ENCODE measurements at places on chromosomes 4 and X. TPM values are rescaled to one million over a fixed set of nuclear protein-coding genes. Genes with fewer than 3 reads are reported as not detected.

The HSD17B13 gene
- not detected for total RNA-seq

- DNase-seq = peak; percentile 7
These were observed 74.1 kb downstream of the DOCK11 start for GRCh38 chrX:118569676-118570075.

DNA sequence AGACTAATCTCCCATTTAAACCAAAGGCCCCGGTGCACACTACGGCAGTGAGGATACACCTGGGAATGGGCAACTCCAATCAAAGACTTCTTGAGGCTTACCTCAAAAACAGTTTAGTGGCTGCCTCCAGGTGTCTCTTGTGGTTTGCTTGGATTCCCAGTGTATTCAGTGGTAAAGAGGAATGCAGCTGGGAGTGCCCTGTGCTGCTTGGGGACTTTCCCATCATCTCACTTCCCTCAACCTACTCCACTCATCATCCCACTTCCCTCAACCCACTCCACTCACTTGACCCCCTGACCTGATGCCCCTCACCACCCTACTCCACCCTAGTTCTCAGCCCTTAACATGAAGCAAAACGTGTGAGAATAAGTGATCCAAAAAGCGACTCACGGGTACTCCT, 177.3 kb upstream of the ETNPPL start:
- no peak for DNase-seq

DNA sequence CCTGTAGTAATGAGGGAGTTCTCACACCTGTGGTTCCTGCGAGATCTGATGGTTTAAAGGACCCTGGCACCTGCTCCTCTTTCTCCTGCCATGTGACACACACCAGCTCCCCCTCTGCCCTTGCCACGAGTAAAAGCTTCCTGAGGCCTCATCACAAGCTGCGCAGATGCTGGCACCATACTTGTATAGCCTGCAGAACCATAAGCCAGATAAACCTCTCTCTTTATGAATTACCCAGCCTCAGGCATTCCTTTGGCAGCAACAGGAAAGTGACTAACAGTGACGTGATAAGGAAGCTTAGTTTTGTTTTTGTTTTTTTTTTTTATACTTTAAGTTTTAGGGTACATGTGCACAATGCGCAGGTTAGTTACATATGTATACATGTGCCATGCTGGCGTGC, 130.9 kb downstream of the AFAP1 start:
- DNase-seq = no peak

GRCh38 chr4:76061982-76062381, 12.5 kb upstream of the ART3 start:
- no peak for DNase-seq

GRCh38 chr4:109148577-109149075, 153.8 kb downstream of the COL25A1 start:
- no peak for DNase-seq

DNA sequence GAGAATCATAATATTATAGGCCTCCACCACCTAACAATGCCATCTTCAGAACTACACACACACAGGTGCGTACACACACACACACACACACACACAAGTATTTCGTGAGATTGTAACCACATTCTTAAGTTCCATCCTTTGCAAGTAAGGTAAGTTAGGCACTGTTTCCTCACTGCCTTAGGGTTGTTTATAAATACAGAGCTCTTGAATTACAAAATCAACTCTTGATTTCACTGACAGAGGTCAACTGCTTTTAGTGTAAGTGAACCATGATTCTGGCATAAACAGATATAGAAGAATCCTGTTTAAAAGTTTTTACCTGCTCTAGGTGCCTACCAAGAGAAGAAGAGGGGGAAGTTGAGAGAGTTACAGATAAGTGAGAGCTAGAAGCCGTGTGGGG, 166.1 kb downstream of the DMD start:
- DNase-seq = no peak

- no peak for DNase-seq
These were observed 195.7 kb downstream of the GPAT3 start for GRCh38 chr4:83731609-83732008.

The TCEAL2 gene
- total RNA-seq = not detected

GRCh38 chrX:100650841-100651240, 6.8 kb downstream of the SRPX2 start:
- no peak for DNase-seq

DNA sequence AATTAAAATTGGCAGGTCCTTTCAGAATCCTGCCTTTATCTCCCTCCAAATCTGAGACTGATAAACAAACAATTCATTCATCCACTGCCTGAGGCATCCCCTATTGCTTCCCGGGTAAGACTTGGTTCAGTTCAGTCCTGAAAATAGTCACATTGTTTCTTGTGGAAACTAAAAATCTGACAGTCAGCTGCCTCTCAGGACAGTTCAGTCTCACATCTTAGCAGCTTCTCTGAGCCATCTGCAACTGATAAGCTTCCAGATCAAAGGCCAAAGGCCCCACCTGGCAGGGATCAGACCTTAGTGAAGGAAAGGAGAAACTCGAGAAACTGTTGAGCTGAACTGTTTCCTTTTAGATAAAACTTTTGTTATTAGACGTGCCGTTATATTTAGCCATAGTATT, 264.5 kb downstream of the IL15 start:
- DNase-seq = no peak

GRCh38 chr4:112808001-112808400, 171.1 kb downstream of the LARP7 start:
- no peak for DNase-seq

GRCh38 chr4:78542373-78542772, 9.2 kb upstream of the ANXA3 start:
- DNase-seq = no peak

DNA sequence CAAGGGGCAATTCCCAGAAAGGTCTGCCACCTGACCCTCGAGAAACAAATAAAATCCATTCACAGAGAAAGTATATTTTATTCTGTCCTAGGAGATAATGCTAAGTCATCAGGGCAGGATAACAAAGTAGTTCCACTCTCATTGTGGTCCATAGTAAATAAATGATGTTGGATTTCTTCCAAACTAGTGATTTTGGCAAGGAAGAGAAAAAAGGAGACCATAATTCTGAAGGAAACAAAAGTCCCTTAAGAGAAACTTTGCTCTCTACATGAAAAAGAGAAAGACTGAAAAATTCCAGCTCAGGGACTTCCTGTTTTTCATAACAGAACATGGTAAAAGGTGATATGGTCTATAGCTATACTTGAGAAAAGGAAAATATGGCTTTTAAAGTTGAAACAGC, 71.5 kb upstream of the DDX60 start:
- DNase-seq = no peak

DNA sequence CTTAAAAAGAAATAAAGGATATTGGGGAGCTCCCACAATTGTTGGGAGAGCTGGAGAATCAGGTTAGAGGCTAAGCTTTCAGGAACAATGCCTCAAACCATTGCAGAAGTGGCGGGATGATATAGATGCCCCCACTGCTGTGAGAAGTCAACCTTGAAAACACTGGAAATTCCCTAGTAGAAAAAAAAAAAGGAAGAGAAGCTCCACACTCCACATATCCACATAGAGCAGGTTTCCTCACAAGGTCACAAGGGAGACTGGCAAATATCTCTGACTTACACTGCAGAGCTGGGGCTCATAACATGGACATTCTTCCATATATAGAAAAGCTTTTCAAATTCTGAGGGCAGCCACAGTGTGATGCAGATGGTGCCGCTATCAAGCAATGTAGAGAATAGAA, 22.7 kb upstream of the OGT start:
- DNase-seq = no peak

GRCh38 chr4:130484826-130485225, 1388.9 kb downstream of the C4orf33 start:
- DNase-seq = no peak

The KCTD8 gene
- not detected for total RNA-seq

The SYP gene
- 11.2 TPM for total RNA-seq

The FAM114A1 gene
- total RNA-seq = 1.4 TPM

DNA sequence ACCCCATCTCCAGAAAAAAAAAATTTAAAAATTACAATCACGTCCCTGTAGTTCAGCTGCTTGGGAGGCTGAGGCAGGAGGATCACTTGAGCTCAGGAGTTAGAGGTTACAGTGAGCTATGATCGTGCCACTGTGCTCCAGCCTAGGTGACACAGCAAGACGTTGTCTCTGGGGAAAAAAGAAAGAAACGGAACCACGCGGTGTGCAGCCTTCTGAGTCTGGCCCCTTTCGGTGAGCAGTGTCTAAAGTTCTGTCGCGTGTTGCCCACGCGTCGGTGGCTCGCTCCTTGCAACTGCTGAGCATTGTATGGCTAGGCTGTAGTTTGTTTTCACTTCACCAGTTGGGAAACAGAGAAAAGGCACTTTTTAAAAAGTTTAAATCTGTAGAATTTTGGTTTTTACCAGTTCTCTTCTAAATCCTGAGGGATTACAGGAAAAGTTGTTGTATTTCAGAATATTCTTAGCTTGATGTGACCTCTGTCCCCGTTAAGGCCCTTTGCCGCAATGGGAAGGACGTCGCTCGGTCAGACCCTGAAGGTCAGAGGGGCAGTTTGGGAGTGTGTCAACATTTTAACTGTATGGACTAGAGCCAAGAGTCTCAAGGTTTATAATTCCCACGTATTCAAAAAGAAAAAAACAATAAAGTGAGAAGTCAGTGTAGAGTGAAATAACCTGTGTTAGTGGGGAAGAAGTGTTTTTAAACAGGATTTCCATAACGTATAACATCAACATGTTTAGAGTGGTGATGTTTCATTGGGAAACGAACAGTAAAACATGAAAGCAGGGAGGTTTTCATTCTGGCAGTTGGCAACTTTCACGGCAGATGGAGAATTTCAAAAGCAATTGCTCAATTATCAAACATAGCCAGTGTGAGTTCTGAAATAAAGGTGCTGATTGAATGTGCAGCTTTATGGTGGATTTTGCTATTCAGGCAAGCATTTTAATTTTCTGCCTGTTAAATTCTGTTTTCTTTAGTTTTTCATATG, 45.8 kb upstream of the MSANTD1 start:
- no peak for DNase-seq

The GABRE gene
- not detected for total RNA-seq

DNA sequence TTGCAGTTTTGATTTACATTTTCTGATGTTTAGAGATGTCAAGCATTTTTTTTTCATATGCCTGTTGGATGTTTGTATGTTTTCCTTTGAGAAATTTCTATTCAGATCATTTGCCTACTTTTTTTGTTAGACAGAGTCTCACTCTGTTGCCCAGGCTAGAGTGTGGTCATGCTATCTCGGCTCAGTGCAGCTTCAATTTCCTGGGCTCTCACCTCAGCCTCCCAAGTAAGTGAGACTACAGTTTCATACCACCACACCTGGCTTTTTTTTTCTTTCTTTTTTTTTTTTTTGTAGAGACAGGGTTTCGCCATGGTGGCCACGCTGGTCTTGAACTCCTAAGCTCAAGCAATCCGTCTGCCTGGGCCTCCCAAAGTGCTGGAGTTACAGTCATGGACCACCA, 291.7 kb downstream of the SLITRK2 start:
- DNase-seq = no peak

DNA sequence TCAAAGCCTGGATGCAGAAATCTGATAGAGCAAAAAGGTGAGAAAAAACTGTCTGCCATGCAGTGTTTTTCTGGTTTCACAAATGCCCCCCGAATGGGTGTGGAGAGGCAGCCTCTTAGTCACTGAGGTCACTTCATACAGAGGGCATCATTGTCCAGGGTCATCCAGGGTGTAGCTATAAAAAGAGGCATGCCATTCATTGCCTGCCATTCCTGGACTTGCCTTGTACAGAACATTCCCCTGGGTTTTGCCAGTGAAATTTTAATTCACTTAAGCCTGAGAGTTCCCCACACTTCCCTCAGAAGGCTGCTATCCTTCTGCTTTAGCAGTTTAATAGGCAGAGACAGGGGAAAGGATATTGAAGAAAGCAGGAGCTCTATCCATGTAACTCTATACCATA, 230.3 kb downstream of the UNC5C start:
- no peak for DNase-seq

- DNase-seq = no peak
These were observed 79.7 kb downstream of the TMEM131L start for GRCh38 chr4:153545822-153546221.

The MAGEA9B gene
- not detected for total RNA-seq

- no peak for DNase-seq
These were observed 33.2 kb upstream of the OCIAD2 start for GRCh38 chr4:48939785-48940184.

The SULT1E1 gene
- total RNA-seq = not detected

- no peak for DNase-seq
These were observed 140.0 kb downstream of the F11 start for GRCh38 chr4:186405957-186406356.

The PF4V1 gene
- not detected for total RNA-seq

DNA sequence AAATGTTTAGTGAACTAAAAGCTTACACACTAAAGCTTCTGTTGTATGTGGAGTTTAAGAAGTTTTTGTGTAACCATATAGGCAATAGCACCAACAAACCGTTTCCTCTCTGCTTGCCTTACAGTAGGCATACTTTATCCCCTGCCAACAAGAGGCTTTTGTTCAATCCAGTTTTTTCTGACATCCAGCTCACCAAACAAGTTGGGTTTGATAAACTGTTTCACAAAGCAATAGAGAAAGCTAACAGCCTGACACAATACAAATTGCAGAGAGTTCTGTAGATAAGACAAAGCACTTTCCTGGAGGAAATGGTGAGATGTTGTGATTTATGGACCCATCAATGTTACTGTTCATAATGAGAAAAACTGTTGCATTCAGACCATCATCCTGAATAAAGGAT, 53.8 kb downstream of the PACRGL start:
- DNase-seq = no peak

DNA sequence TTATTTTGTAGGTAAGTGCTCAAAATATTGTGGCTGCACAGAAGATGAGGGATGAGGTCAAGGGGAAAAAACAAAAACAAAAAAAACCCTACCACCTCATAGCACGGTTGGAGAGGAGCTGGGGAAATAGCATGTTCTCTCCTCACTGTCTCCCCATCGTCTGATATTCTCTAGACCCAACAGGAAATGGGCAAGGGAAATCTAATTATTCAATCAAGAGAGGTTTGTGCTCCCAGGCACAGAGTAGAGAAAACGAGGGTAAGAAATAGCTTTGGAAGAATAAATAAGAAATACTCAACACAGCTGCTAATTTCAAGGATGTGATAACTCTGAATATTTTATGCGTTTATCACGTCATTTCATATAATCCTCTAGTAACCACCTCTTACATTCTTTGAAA, 619.2 kb upstream of the GNPDA2 start:
- no peak for DNase-seq

The PPP2R2C gene
- total RNA-seq = not detected

DNA sequence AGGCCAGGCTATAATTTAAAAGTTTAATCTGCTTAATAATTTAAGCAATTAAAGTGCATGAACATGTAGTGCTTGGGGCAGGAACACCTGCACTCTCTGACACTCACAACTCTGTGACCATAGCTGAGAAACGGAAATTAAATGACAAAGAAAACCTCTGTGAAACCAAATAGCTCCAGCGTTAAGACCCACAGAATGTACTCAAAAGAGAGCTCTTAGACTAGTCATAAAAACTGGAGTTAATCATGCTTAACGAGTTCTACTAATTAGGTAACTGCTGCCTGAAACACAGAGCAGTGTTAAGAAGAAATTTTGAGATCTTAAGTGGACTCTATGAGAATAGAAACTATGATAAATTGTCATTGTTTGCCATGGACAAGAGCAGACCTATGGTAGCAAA, 174.4 kb upstream of the SPIN4 start:
- DNase-seq = no peak

- no peak for DNase-seq
These were observed 1254.4 kb downstream of the ADGRL3 start for GRCh38 chr4:62454535-62454934.

All from activated naive CD4-positive, alpha-beta T cell treated with anti-CD3 and anti-CD28 coated beads, Interleukin-2, amount 50 U/mL, for 72 hours (primary cell).